ENCODE measurements at places on chromosomes 12 and 14.

- no peak for ATAC-seq
Measured at GRCh38 chr12:95962222-95962621, 19.1 kb downstream of the AMDHD1 start.

DNA sequence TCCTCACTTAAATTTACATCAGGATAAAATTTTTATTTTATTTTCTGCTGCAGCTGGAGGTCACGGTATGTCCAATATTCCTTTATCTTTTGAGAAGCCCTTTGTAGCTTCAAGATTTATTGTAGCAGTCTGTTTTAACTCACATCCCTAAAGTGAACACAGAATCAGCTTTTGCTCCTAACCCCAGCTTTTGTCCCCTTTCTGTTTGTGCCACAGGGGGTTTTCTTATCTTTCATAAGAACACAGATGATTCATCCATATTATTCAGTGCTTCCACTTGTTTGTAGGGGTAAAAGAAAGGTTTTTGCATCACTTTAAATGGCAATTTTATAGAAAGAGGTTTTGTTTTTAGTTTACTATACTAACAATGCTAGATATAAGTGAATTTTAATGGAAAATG lies 21.8 kb upstream of the PIK3C2G start:
- ATAC-seq = no peak

DNA sequence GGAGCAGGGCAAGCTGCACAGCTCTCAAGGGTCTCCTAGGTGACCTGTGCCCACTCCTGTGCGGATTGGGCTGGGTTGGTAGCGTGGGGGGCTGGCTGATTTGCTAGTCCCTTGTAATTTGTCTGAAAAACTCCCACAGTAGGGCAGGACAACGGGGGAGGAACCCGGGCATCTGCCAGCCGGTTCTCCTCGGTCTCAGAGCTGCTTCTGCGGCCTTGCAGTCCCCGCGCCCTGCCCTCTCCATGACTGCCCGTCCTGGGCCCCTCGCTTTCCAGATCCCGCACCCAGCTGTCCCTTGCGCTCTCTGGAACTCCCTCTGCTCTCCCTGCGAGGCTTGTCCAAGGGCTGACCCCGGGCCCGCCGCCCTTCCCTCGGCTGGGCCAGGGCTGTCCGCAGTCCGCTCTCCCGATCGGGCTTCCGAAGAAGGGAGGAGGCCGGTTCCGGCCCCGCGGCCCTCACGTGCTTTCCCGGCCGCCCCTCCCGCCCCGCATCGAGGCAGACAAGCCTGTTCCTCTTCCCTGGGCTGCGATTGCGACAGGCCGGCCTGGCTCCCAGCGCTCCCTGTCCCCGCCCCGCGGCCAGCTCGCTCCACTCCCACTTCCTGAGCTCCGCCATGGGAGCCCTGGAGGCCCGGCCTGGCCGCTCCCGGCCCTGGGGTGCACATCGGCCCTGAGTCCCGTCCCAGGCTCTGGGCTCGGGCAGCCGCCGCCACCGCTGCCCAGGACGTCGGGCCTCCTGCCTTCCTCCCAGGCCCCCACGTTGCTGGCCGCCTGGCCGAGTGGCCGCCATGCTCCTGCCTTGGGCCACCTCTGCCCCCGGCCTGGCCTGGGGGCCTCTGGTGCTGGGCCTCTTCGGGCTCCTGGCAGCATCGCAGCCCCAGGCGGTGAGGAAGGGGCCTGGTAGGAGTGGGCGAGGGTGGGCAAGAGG lies at the start of gene LTBR:
Gene LTBR (plus strand): TSS at position 591 of the 927 bp plus-strand sequence. CDS start 197 bp downstream, at position 788.
- ATAC-seq = peak; percentile 25

DNA sequence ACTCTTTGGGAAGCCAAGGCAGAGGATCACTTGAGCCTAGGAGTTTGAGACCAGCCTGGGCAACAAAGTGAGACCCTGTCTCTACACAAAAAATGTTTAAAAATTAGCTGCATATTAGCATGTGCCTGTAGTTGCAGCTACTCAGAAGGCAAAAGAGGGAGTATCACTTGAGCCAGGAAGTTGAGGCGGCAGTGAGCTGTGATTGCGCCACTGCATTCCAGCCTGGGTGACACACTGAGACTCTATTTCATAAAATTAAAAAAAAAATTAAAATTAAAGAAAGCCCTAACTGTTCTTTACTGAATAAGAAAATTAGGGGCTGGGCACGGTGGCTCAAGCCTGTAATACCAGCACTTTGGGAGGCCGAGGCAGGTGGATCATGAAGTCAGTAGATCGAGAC lies 27.0 kb downstream of the SENP1 start:
- ATAC-seq = no peak

DNA sequence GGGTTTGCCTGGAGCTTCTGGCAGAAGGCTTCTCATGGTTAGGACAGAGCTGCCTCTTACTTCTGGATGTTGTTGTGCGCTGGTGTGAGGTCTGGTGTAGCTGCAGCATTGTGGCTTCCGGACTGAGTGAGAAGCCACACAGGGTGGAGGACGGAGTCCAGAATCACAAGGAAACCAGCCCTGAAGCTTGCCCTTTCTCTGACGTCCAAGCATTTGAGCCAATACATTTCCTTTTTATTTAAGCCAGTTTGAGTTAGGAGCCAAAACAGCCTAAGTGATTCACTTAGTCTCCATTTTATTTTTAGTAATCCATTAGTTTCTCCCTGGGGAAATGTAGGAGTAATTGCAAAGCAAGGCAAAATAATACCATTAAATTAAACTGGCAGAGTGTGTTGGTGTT lies 402.4 kb upstream of the RGS6 start:
- ATAC-seq = no peak

DNA sequence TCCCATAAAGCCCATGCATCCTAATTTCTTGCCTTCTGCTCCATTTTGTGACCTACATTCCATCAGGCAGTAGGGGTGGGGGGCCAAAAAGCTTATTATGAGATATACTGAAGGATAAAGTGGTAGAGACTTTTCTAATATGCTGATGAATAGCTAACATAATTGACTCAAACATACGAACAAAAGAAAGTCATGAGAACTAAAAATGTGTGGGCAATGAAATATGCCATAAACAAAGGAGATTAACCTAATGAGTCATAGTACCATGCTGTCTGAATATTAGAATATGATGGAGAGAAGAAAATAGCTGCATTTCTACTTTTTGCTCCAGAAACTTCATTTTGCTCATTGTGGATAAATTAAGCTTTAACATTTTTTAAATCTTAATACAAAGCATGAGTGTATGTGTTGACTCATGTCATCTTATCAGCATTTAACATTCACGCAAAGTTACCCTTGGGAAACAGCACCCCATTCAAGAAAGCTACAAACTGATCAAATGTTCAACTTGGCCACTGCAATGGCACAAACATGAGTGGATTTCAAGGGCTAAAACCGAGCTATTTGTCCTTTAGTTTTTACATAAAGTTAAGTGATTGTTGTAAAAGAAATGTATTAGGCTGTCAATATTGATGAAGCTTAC lies 64.0 kb upstream of the DIO2 start:
- ATAC-seq = no peak

DNA sequence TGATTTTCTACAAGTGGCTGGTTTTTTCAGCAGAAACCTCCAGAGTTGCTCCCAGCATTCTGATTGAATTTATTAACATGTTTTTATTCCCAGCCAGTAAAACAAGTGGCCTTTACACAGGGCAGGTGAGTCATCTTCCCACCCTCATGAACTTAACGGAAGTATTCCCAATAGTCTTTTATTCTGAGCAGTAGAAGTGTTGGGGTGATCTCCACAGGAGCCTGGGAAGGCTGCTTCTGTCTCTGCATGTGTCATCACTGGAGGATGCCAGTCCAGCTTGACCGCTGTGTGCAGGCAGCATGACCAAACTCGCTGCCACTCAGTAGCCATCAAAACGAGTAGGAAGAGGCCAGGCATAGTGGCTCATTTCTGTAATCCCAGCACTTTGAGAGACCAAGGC lies 13.4 kb upstream of the DNAH10 start:
- no peak for ATAC-seq

DNA sequence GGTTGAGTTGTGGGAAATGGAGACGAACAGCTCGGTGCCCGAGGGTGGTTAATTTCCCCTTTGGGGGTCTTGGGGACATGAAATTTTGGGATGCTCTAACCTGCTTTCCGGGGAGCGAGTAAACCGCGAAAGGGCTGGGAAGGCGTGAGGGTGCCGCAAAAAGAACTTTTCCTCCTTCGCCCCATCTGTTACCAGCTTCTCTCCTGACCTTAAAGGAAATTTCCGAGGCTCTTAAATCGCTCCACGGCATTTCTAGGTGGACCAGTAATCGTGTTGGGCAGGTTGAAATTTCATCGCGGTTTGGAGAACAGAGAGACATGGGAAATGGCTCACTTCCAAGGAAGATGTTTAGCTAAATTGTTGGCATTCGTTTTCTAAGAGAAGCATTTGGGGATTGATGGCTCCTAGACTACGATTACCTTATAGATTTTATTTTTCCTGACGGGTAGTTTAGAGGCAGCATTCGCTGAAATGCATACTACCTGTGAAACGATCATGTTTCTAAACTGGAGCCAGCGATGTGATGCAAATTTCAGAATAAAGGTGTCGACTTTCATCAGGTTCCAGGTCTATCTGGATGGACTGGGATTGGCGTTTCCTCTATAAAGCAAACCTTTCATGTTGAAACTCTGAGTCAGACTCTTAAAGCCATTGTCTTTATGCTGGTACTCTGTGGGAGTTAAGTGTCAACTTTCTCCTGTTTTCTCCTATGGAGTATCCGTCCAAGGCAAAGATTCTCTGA lies 414.5 kb downstream of the PCNX1 start:
- ATAC-seq = no peak

GRCh38 chr12:66965621-66966020 lies 286.7 kb upstream of the GRIP1 start:
- no peak for ATAC-seq

GRCh38 chr12:40215982-40216381 lies 8.8 kb upstream of the LRRK2 start:
- no peak for ATAC-seq

DNA sequence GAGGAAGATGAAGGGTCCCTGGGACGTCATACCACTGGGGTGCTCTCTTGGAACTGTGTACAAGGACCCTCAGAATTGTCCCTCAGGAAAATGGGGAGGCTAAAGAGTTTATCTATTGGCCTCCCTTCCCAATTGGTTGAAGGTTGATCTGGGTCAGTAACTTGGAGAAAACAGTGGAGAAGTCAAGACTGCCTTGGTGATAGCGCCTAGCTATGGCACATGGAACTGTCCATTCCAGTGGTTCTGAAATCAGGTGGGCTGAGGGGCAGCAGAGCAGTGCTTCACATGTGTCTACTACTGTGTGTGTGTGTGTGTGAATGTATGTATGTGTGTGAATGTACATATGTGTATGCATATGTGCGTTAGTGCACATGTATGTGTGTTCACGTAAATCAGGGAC lies 316.1 kb downstream of the AACS start:
- no peak for ATAC-seq

- ATAC-seq = no peak
Measured at GRCh38 chr14:106511006-106511799, 984.8 kb downstream of the TMEM121 start.

GRCh38 chr14:54784657-54785056 lies 118.0 kb downstream of the GCH1 start:
- ATAC-seq = no peak

- no peak for ATAC-seq
Measured at GRCh38 chr14:35740215-35740614, 68.9 kb downstream of the RALGAPA1 start.

GRCh38 chr14:55699131-55700057 lies 119.4 kb downstream of the KTN1 start:
- no peak for ATAC-seq

DNA sequence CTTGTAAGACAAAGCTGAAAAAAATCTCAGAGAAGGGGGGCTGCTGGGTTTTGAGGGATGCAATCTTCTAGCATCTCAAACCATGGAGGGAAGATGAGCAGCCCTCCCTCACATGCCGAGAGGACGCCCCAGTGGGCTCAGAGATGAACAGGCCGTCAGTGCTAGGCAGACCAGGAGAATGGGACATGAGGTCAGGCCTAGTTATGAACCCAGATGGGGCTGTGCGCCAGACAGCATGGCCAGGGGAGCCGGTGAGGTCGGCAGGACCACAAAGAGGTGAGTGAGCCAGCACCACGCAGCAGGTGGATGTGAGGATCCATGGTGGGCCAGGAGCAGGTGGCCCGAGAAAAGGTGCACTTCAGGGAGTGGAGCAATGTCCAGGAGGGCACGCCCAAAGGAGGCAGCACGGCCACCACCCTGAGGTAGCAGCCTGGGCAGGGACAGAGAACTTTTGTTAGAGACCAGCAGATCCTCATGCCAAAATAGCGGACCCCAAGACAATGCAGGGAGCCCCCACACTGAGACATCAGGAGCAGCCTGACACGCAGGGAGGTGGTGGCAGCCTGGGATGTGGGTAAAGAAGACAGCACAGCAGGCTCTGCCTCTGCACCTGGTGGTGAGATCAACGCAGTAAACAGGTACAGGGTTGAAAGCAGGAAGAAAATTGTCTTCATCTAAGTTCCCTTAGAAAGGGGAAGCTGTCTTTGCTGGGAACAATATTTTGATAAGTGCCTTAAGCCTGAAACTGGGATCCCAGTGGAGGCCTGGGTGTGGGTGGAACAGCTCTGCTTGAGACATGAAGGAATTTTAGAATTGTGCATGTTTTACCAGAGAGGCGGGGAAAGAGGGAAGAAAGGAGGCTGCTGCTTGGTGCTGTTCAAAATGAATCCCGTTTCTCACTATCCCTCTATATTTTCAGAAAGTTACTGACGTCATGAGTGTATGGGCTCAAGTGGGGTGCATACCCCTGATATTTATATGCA lies 17.8 kb upstream of the MCRS1 start:
- ATAC-seq = no peak

DNA sequence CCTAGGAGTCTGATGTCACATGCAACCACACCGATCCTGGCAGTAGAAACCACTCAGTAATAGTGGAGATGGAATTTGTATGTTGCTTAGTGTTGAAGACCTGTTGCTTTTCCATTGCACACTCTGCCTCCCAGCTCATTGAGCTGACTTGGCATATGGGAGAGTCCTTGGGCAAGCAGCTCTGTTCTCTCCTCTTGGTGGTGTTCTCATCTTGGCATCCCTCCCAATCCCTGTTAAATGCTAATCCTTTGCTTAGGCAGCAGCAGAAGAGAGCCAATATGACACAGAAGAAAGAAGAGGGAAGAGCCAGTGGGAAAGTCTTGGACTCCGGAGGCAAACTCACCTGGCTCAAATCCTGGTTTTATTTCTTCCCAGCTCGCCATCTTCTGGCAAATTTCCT lies 178.0 kb upstream of the CAND1 start:
- ATAC-seq = no peak

- ATAC-seq = no peak
Measured at GRCh38 chr12:107042801-107043200, 50.5 kb downstream of the CRY1 start.

GRCh38 chr12:76272287-76272686 lies 75.9 kb downstream of the BBS10 start:
- ATAC-seq = no peak
